Nucleus accumbens (tissue), 56 donors: ENCODE measurements at places on chromosomes 16 and 17.
A peak's percentile ranks its signal among the peaks of the same experiment; 100 is the strongest.

- DNase-seq, result peak; percentile 34
Observed at GRCh38 chr17:18960803-18961511, 9.0 kb downstream of the SLC5A10 start.

- DNase-seq, result no peak
Observed at GRCh38 chr16:12245921-12246720, 269.6 kb downstream of the SNX29 start.

- no peak for DNase-seq
Observed at GRCh38 chr16:62280506-62280905, 244.3 kb upstream of the CDH8 start.

DNA sequence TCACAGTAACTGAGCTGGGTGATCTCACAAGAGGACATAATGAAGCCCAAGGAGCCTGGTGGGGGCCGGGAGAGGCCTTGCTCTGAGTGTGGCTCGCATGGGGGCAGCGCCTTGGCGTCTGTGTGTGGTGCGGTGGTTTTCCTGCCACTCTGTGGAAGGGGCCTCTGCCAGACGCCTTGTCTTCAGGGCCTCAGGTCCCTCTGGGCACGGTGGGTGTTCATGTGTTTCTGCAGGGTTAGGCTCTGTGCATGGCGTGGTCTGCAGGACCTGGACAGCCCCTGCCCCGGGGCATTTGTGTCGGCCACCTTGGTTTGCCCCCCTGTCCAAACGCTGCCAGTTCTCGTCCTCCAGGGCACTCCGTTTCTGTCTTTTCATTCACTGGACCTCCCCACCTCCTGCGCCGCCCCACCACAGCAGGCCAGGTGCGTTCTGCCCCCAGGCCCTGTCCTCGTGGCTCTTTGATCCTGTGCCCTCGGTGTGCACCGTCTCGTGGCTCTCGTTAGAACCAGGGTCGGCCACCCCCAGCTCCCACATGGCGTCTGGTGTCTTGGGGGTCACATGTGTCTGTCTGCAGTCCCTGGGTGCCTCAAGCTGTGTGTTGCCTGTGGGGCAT lies 43.7 kb upstream of the ZNF750 start:
- no peak for DNase-seq

- DNase-seq, result no peak
Observed at GRCh38 chr16:78996790-78997189, 603.7 kb downstream of the MAF start.
